ENCODE measurements at places on chromosomes 12 and 14. TPM values are rescaled to one million over a fixed set of nuclear protein-coding genes. Genes with fewer than 3 reads are reported as not detected.

DNA sequence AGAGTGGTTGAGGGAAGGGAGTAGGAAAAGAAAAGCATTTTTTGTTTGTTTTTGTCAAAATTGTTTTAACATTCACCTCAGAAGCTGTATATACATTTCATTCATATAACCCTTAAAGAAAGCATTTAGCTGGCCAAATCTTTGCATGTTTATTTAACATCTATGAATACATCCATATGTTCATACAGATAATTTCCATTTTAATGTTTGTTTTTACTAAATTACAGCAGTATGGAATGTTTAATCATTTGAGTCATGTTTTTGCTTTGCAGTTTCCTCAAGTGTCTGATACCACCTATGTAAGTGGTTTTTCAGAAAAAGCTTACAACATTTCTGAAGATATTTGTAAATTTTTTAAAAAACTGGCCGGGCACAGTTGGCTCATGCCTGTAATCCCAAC lies 84.3 kb upstream of the ATF1 start:
- DNase-seq, result no peak

- no peak for DNase-seq
Observed at GRCh38 chr12:74334780-74335179, 202.9 kb upstream of the ATXN7L3B start.

DNA sequence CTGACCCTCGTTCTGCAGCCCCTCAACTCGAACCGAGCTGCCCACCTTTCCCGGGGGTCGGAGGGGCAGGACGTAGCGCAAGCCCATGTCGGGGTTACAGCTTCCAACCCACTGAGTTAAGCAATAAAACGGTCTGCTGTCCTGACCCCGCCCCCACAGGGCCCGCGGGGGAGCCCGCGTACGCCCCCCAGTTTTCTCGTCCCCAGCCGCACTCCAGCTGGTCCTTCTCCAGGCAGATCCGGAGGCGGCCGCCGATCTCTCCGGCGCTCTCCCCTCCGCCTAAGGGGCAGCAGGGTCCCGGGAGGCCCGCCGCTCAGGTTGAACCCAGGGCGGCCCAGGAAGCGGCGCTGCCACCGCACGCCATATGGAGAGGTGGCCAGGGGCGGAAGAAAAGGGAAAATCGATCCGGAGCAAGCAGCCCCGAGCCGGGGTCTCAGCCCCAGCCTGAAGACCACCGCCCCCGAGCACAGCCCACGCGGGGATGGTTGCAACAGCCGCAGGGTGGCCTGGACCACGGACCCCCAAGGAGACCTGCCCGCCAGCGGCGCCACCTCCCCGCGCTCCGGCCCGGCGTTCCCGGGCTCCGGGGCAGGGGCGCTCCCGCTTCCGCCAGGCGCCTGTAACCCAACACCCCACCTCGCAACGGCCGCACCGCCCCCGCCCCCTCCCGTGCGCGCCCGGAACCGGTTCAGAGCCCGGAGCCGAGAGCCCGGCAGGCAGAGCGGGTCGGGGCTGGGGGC lies 760 bp downstream of the ACTN1 start:
- DNase-seq, result peak; percentile 42

- no peak for DNase-seq
Observed at GRCh38 chr12:112887550-112887949, 19.2 kb upstream of the OAS1 start.

GRCh38 chr12:27498149-27498548 lies 25.9 kb upstream of the PPFIBP1 start:
- no peak for DNase-seq

DNA sequence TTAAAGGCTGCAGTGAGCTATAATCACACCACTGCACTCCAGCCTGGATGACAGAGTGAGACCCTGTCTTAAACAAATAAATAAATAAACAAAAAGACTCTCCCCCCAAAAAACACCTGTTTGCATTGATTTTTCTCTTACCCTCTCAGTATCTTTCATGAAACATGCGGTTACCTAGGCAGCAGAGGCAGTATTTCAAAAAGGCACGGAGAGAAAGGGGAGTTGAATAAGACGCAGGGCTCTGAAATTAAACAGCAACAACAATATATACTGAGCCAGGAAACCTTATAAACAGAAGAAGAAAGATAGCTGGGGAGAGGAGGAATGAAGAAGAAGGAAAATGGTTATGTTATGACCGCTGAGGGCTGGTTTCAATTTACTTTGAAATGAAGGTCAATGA lies 277.6 kb downstream of the BTG1 start:
- no peak for DNase-seq

GRCh38 chr12:72330301-72330700 lies 58.1 kb downstream of the TRHDE start:
- DNase-seq, result no peak

GRCh38 chr12:52956987-52957386 lies 8.1 kb downstream of the KRT18 start:
- no peak for DNase-seq

GRCh38 chr12:54538136-54538700 lies 11.2 kb upstream of the PDE1B start:
- DNase-seq, result no peak

GRCh38 chr12:127811988-127812387 lies 455.0 kb upstream of the TMEM132C start:
- DNase-seq, result no peak

- no peak for DNase-seq
Observed at GRCh38 chr12:87779016-87779415, 250.2 kb downstream of the C12orf50 start.

DNA sequence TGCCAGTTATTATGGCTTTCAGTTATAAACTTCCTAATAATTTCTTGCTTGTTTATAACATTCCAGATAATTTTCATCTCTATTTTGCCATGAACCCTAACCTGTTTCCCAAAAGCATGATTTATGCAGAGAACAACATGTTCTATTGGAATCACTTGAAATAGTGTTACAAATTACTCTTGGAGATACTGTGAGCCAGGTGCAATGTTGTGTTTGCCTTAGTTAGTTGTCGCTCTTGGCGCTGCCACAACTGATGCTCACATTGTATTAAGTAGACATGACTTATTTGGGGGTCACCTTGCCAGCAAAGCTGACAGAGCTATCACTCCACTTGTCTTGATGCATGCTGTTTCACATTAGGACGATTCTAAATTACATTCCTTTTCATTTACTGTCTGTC lies 49.4 kb downstream of the TSPAN8 start:
- DNase-seq, result peak; percentile 11

DNA sequence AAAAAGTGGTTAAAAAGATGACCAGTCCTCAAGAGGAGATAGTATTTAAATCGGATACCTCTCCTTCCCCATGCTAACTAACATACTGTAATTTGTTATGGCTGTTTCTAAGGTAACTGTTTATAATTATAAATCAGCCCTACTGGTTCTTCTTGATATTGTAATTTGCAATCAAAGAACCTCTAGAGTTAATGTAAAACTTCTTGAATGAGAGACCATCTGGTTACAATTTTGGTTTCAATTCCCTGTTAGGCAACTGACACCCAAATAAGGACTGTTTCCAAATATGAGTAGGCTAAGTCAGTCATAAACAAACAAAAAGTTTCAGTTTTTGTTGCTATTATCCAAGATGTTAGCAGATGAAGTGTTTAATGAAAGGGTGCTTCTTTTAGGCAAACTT lies 120.2 kb upstream of the DNM1L start:
- DNase-seq, result no peak

GRCh38 chr12:3810016-3810370 lies 57.1 kb upstream of the CRACR2A start:
- DNase-seq, result no peak

DNA sequence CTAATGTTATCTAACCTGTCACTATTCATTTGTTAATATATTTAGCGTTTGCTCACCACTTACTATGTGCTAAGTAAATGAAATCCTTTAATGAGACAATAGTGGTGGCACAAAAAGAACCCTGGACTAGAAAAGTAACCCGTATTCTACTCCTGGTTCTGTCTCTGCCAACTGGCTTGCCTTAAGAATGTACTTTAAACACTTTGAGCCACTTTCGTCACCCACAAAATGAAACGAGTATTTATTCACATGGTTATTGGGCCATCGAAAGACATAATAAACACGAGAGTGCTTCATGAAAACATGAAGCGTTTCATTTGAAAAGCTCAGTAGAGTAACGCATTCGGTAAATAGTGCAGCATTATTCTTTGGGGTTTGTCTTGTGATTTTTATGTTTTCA lies 254.7 kb downstream of the EGLN3 start:
- no peak for DNase-seq

GRCh38 chr14:76938092-76938500 lies 90.4 kb downstream of the IRF2BPL start:
- peak; percentile 41 for DNase-seq

- no peak for DNase-seq
Observed at GRCh38 chr12:115794659-115795081, 482.8 kb downstream of the MED13L start.

GRCh38 chr14:52733824-52734223 lies 3.9 kb downstream of the STYX start:
- DNase-seq, result no peak

- DNase-seq, result no peak
Observed at GRCh38 chr14:41062826-41063225, 543.9 kb upstream of the LRFN5 start.

The RND1 gene
- total RNA-seq, result not detected

The GARIN6 gene
- total RNA-seq, result not detected

The KRT83 gene
- not detected for total RNA-seq

The ERP27 gene
- total RNA-seq, result not detected

The WNT1 gene
- total RNA-seq, result not detected

The MFAP5 gene
- 63.5 TPM for total RNA-seq

The MIP gene
- total RNA-seq, result not detected

The FIGNL2 gene
- total RNA-seq, result not detected

The CEP83 gene
- total RNA-seq, result 9.5 TPM

The NGB gene
- not detected for total RNA-seq

The CBLN3 gene
- 0.16 TPM for total RNA-seq

The NELL2 gene
- total RNA-seq, result not detected

The IQSEC3 gene
- total RNA-seq, result 0.02 TPM

All from gastrocnemius medialis (tissue), 4 donors.